ENCODE measurements at places on chromosomes 7 and 10.

DNA sequence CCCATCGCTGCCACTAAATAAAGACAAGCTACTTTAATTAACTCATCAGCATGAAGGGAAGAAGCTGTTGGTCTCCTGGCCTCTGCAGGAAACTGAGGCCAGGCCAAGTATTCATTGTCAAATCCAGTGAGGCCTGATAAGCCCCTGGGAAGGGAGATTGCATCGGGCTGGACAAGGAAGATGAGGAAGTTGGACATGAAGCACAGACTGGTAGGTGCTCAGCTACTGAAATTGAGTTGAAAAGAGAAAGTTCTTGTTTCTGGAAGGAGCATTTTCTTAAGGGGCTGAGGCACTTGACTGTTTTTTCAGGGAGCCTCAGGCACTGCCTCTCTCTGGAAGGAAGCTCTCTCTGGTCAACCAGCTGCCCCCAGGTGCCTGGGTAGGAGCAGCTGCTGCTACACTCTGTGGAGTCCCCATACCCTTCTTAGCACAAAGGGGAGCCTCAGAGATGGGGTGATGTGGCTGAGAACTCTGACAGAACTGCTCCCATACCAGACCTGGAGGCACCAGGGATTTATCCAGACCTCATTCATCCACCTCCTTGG lies 90.3 kb upstream of the IKZF1 start:
- DNase-seq = no peak

DNA sequence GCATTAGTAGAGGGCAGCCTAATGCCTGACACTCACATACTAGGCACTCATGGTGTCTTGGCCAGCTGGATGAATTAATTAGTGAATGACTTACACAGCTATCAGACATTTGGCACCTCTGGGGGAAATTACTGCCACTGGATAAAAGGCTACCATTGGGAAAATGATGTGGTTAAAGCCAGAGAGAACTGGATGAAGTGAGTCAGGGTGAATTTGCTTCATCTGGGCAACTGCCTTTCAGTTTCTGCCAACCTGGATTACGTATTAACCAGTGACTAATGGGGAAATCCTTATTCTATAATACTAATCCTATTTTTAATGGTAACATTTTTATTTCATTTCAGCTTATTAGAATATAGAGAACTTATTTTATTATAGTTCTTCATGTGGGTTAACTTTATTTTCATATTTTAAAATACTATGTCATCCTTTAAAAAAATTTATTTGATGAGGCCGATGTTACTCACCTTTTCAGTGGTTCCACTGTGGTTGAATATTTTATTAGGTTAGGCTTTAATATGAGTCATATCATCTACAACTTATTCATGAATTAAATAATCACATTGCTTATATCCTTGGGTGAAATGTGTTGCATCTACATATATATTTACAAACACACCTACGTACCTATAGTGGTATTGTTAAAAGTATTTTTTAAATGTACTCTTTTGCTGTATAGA lies 85.6 kb upstream of the CAPZA2 start:
- DNase-seq = no peak

- no peak for DNase-seq
Measured at GRCh38 chr10:44011603-44011981, 362.9 kb upstream of the ZNF32 start.

DNA sequence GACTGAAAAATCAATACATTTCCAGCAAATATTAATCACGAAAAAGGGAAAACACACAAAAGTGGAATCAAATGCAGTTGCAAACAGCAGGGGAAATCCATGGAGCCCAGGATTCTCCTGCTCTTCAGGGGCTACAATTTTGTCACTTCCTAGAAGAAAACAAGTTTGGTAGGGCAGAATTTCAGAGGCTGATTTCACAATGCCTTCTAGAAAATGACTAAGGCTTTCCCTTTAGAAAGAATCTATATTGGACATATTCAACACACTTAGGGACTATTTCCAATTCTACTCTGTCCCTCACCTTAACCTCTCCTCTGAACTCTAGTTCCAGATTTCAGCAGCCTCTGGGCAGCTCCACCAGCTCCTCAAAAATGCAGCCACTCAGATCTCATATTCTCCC lies 111.3 kb downstream of the HECTD2 start:
- no peak for DNase-seq

DNA sequence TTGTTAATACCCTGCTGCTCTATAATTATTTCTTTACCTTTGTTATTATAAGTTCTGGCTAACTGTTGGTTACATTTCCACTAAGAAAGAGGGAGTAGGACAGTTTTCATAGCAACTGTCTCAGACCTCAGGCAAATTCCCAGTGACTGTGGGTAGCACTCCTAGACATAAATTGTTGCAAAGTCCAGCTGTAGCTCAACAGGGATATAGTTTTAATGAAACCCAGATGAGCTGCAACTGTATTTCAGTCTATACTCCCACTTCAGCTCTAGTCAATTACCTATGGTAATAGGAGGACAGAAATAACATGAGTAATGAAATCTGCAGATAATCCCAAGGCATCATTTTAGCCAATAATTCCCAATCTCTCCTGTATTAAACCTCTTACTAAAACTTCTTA lies 103.0 kb upstream of the SEMA3A start:
- no peak for DNase-seq

- no peak for DNase-seq
Measured at GRCh38 chr7:84393786-84394185, 199.2 kb upstream of the SEMA3A start.

DNA sequence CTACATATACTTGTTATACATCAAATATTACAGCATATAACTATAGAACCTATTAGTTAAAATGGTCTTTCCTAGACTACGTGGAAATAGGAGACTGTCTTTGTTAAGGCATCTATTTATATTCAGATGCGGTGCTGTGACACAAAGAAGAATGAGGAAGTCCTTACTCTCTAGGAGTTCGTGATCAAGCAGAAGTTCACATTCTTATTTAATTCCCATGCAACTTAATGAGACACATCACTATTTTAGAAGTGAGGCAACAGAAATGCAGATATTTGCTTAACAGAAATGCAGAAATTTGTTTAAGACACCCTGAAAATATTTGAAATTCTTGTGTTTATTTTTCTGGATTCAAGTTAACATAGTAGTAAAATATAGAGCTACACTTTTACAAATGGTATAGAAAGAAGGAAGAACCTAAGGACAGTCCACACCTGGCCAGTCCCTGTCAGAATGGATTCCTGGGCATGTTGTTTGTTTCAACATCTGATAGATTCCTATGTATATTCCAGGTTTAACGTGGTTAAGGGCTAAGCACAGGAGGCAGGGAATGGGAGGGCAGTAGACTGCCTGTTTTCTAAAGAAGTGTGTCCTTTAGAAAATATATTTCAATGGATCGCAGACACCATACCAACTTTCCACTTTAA lies 70.6 kb upstream of the NXPH1 start:
- DNase-seq = no peak

- no peak for DNase-seq
Measured at GRCh38 chr7:34752929-34753328, 94.9 kb downstream of the NPSR1 start.

DNA sequence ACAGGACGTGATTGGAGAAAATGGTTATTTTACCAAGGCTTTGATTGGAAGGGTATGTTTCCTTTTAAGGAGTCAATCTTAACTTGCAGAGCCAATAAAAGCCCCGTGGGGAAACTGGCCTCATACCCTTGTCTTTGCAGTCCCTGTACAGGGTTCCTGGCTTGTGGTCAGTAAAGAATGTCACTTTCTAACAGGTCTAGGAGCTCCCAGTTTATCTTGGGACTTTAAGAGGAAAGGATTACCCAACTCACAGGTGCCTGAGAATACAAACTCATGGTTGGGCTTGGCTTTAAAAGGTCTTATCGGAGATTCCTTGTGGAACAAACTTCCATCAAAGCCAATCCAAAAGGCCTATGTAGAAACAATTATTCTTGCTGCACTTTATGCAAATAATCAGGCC lies 221.8 kb downstream of the PHF14 start:
- DNase-seq = no peak
